ENCODE measurements at places on chromosomes 5 and 9.

DNA sequence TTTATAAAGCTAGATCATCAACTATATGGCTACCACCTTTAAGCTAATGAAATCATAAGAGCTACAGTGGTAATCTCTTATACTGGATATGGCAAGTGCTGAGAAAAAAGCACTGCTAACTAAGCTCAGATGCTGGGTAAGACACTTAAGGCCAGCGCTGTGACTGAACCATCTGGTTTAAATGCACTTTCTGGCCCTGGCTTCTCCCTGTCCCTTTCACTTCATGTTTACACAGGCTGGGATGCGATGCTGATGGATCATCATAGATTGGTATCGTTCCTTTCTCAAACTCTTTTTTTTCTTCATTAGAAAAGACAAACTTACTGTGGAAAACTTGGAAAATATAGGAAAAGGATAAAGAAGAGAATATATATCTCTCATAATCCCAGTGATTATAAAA, 52.3 kb downstream of the KIF24 start:
- no peak for DNase-seq

DNA sequence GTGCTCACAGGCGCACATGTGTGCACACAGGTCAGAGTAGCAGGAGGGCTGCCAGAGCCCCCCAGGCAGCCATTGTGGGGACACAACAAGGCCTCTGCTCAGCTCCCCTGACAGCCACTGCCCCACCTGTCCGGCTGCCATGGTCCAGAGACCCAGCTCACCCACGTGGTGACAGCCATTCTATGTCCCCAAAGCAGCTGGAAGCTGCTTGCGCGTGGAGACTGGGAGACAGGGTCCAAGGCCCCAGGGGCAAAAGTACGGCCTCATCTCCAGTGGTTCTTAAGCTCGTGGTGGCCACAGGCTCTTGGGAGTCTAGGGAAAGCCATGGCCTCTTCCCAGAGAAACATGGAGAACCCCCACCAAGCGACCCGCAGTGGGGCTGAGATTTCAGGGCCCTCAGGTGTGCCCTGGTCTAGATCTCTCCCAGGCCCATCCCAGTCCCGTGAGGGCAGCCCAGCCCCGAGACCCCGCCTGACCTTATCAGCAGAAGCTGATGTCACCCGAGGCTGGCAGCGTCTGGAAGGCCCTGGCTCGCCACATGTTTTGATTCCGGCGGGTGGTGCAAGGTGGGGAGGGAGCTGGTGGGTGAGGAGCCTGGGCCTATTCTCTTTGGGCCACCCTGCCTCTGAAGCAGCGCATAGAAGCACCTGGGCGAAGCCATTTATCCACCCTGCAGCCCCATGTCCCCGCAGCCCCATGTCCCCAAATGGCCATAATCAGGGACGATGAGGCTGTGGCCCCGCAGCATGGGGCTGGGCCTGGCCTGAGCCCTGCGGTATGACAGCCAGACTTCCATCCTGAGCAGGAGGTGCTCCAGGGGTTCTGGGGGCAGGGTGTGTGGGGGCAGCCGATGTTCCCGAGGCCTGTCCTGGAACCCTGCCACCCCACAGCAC, 31.7 kb downstream of the GLT6D1 start:
- DNase-seq = no peak

DNA sequence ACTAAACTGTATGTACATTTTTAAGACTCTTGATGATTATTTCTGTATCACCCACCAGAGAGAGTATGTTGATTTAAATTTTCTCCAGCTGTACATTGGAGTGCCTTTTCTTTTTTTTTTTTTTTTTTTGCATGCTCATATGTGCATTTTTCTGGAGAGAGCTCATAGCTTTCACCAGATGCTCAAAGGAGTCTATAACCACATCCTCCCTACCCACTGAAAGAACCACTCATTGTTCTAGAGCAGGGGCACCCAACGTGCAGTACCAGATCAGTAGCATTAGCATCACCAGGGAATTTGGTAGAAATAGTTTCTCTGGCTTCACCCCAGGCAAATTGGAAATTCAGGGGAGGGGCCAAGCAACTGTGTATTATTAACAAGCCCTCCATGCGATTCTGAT, 53.9 kb upstream of the TMEM171 start:
- no peak for DNase-seq

DNA sequence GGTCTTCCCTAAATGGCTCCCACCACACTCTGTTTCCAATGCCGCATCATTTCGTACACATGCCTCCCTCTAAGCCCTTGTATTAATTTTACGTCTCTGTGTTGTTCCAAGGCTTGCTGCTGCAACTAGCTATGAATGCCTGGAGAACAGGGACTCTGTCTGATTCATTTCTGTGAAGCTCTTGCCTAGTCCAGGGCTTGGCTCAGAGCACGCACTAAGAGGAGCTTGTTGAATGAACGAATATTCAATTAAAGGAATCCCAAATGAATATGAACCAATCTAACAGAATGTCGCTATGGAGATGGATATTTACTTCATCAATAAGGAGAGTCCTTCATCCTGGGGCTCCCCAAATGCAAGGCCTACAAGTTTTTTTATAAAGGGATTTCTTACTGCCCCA, 55.3 kb downstream of the TGFBR1 start:
- DNase-seq = no peak

GRCh38 chr9:90330231-90330630, 312.4 kb downstream of the DIRAS2 start:
- DNase-seq = no peak

GRCh38 chr5:141150993-141151325, 1.1 kb downstream of the PCDHB6 start:
- no peak for DNase-seq

DNA sequence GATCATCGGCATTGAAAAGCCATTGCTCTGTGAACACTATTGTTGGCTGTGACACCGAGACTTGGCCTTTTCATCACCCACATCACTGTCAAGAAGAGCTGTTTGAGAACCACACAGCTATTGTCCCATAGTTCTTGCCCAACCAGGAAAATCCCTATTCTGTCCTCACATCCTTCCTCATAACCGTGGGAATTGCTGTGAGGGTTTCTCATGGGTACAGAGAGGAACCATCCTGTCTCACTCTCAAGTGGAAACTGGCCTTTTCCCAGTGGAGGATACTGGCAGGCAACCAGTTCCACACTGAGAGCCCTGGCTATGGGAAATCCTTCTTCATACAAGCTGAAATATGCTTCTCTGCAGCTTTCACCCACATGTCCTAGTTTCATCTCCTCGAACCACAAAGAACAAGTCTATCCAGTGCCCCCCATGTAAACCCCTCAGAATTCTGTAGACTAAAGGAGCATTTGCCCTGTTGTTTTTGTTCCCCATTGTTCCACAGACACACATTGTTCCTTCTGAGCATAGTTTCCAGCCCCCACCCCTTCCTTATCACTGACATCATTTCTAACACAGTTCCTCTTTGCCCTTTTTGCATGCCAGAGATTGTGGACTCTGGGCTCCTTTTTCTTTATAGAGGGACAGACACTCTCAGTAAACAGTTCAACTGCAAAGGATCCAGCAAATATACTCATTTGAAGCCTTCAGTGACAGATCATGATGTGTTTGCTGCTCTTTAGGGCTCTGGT, 57.8 kb upstream of the C5orf46 start:
- DNase-seq = no peak

GRCh38 chr9:96236854-96237550, 65.0 kb downstream of the HSD17B3 start:
- DNase-seq = no peak

- no peak for DNase-seq
Observed at GRCh38 chr5:157215514-157216167, 35.0 kb downstream of the ITK start.

- DNase-seq = no peak
Observed at GRCh38 chr5:159833846-159834245, 82.4 kb upstream of the ADRA1B start.

DNA sequence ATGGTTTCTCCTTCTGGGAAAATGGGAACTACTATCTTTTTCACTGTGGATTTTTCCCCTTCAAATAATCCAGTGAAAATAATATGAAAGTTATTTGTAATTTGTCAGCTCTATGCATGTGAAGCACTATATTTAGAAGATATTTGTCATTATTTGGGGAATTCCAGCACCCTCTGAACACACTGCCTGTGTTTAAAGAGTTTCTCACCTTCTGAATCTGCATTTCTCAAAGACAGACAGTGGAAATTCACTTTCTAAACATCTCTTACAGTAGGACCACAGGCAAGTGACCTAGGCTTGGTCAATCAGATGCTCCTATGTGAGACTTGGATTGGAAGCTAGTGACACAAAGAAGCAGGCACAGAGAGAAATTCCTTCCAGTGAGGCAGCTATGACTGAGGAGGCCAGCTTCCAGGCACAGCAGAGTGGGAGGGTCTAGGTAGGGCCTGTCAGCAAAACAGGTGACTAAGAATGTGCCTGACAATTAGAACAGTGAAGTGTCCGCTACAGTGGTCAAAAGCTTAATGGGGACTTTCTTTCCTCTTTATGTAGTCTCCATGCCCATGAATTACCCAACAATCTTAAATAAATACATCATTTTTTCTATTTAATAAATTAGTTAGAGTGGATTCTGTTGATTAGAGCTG, 167.2 kb downstream of the HMHB1 start:
- DNase-seq = no peak

- no peak for DNase-seq
Observed at GRCh38 chr5:6781716-6782115, 68.5 kb downstream of the TENT4A start.

DNA sequence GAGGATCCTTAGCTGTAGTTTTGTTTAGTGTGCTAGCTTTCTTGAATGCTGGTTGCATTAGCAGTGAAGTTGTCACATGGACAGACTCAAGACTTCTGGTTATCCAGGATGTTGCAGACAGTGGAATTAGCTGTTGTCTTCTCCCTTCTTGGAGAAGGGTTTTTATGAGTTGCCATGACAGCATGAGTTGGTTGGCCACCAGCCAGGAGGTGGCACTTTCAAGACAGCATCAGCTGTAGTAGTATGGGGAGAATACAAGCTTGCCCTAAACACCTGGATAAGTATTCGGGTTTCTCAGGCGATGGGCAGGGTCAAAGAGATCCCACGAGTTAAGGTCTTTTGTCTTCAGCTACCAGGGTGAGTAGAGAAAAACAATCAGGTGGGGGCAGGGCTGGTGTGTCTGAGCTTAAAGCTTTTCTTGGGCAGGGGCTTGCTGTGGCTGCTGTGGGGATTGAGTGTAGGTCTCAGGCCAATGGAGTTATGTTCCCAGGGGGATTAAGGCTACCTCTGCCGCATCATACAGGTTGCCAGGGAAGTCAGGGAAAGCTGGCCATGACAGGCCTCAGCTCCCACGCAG, 7.7 kb upstream of the C5orf47 start:
- DNase-seq = no peak

DNA sequence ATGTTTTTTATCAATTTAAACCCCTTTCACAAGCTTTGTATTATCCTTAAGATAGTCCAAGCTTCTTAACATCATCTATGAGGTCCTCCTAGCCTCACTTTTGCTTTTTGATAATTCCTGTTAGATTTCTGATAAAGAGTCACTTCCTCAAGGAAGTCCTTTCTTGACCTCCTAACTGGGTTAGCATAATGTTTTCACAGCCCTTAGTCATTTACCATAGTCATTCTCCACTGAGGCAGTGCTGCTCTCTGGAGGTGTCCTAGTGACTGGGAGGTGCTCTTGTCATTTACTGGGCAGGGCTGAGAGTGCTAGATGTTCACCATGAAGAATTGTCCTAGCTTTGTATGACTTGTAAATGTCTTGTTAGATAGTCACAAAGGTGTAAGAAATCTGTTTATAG, 26.4 kb downstream of the TNPO1 start:
- peak; percentile 63 for DNase-seq

DNA sequence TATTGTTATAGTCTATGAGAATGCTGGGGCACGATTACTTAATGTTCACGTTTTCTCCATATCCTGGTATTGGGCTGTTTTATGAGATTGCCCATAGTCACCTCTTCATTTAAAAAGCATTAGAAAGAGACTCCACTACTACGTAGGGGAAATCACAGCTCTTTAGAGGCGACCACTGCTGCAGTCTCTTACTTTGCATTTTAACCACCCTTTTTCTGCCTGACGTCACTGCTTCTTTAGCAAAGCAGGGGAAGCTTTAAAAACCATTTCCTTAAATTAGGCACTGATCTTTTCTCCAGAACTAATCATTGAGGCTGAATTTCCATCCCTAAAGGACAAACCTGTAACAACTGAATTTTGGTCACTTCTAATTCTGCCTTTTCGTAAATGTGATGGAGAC, 38.9 kb downstream of the ZNF608 start:
- no peak for DNase-seq

GRCh38 chr5:172696171-172696849, 55.2 kb downstream of the NEURL1B start:
- DNase-seq = no peak

DNA sequence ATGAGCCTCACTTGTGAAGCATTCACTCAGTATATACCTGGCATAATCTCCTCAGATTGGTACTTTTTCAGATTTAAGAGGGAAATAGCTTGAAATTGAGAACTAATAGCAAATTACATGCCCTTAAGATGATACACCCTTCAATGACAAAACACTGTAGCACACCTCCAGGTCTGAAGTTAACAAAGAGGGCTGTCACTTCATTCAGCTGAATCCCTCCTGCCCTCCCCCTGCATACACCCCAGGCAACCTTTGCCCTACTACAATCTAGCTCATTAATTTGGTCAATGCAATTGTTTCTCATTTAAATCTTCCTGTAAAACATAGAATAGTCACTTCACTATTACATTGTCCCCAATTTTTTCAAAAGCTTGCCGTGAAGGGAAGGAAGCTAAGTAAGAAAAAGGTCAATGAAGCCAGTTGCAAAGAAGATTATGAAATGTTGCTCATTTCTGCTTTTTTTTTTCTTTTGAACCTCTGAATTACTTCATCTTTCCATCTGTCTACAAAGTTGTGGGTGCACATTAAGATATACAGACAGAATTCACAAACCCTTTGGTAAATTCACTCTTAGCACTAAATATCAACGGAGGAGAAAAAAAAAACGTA, 294.8 kb upstream of the PTGER4 start:
- DNase-seq = no peak

- no peak for DNase-seq
Observed at GRCh38 chr5:9813305-9813704, 183.2 kb upstream of the TAS2R1 start.

DNA sequence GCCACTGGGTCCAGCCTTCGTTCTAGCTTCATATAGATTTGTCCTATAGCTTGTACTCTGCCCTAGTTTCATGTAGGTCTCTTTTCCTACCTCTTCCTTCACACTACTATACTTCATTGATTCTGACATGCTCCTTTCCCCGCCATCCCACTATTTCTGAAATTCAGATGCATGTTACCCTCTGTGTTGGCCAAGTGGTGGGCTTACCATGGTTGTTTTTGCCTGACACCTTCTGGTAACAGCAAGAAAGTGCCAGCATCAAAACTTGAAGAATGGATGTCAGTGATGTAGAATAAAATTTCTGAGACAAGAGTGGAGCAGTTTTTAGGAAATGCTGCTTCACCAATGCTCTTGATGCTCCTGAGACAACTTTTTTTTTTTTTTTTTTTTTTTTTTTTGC, 19.5 kb upstream of the SERINC5 start:
- peak; percentile 40 for DNase-seq

- peak; percentile 34 for DNase-seq
Observed at GRCh38 chr5:139696167-139696893, 48.2 kb downstream of the CXXC5 start.
